ENCODE measurements at places on chromosomes 7 and 10. TPM values are rescaled to one million over a fixed set of nuclear protein-coding genes. Genes with fewer than 3 reads are reported as not detected.
A peak's percentile ranks its signal among the peaks of the same experiment; 100 is the strongest.

- DNase-seq = no peak
These were observed 283.4 kb upstream of the FZD8 start for GRCh38 chr10:35925493-35925892.

Gene MET
- total RNA-seq = 13.3 TPM

Gene CCDC172
- total RNA-seq = not detected

DNA sequence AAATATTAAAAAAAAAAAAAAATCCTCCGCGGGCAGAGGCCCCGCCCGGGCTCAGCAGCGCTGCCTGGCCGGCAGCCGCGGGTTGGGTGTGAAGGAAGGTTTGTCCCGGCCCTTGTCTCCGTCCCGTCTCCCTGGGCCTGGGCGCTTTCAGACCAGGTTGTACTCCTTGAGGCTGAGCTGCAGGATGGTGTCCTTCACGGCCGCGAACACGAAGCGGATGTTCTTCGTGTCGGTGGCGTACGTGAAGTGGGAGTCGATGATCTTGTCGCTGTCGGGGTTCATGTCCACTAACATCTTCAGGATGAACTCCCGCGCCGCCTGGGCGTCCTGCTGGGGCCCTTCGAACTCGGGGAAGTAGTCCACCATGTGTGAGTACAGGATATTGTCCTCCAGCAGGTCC is 123.7 kb upstream of the KCTD7 start:
- no peak for DNase-seq

DNA sequence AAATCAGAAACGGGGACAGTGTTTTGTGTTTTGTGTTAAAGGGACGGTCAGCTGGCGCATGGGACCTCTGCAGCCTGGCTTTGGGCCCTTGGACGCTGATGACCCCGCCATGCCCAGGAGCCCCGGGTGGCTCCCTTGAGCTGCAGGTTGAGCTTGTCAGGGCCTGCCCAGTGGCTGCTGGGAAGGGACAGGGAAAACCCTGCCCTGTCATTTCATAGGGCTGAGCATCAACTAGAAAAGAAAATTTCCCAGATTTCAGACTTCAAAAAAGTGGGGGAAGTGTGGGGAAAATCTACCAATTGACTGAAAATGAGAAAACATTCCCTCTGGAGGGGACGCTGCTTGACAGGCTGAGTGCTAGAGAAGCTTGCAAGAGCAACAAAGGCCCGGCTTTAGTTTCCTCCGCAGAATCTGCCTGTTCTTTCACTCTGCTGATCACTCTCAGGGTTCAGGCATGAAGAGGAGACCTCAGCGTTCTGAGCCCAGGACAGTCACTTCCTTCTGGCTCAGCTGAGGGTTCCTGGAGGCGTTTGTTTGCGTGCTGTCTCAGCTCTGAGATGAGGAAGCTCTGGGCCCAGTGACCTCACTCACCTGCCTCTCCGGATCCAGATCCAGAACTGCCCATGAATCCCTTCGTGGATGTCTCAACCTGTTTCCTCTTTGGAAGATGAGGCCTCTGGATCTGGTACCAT is 18.6 kb upstream of the DNAJB6 start:
- DNase-seq = peak; percentile 67

GRCh38 chr10:61899997-61900828 is 1.3 kb upstream of the ARID5B start:
- DNase-seq = peak; percentile 48

DNA sequence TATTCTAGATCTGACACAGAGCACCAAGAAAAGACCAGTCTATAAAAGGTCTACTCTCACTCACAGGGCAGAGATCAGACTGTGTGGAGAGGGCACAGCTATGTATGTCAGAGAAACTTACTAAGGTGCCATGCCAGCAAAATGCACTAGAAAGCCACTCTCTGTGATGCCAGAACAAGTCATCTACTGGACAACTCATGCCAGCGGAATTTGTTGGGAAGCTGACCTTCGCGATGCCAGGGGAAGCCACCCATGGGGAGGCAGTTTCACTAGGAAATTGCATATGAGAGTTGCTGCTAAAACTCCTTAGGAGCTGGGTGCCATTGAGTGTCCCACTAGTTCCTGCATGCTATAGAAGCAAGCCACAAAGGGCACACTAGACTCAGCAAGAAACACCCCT is 58.5 kb downstream of the MICU1 start:
- DNase-seq = peak; percentile 20

DNA sequence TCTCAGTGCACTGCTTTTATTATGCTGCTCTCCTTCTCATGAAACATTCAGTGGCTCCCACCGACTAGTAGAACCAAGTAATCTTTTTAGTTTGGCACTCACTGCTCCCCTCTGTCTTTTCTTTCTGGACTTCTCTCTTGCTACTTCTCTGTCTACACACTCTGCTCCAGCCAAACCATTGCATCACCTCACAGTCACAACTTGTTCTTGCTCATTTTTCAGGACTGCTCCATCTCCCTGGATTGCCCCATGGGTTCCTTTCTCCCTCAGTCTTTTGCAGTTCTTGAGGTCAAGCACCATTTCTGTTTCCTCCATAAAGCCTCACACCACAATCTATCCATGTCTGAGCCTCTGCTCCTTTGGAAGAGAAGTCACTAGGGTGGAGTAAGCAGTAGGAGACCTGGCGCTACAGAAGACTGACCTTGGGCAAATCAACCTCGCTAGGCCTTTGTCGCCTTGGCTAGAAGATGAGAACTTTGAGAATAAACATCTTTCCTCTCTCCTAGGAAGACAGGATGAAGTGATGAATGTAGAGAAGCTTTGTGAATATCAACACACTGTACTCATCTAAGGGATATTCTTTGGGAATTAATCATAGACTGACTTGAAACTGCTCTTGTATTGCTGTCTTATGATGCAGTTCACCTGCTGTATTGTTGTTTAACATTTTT is 186.2 kb downstream of the LRMDA start:
- peak; percentile 58 for DNase-seq

DNA sequence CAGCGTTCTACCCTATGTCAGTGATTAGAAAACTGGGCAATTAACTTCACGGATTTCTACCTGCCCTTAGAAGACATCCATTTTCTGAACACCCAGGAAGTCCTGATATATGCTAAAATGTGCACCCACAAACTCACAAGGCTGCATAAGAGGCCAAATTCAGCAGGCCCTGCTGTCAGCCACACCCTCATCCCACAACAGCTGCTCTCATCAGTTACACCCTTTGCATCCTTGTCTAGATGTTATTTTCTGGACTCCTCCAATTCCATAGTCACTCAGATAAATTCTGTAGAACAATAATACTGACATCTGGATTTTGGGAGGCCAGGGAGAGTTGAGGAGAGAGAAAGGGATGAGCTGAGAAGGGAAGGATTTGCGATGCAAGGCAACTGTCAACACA is 208.9 kb downstream of the TAX1BP1 start:
- no peak for DNase-seq

- DNase-seq = no peak
These were observed 23.5 kb downstream of the BCCIP start for GRCh38 chr10:125846894-125847293.

Gene ANAPC16
- 214 TPM for total RNA-seq

- DNase-seq = peak; percentile 17
These were observed 104.9 kb downstream of the GRK5 start for GRCh38 chr10:119312241-119312640.

- no peak for DNase-seq
These were observed 111.5 kb downstream of the SEMA3C start for GRCh38 chr7:80807166-80807900.

- DNase-seq = no peak
These were observed 17.4 kb downstream of the C7orf57 start for GRCh38 chr7:48052748-48053147.

Gene POLR2J2
- 5.1 TPM for total RNA-seq

DNA sequence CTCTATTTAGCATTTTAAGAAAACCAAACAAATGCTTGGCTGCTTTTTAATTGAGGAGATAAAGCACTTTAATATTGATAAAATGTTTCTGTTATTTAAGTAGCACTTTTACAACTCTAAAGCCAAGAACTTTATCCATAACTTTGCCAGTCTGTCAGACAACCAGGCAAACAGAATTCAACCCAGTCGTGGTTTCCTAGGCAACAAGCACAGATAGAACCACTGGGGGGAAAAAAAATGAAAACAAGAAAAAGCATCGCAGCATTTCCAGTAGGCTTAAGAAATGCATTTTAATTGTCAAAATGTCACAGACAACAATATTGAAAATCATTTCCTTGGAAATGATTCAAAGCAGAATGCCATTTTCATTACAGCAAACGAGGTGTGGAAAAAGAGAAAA is 323.4 kb downstream of the PARD3 start:
- no peak for DNase-seq

DNA sequence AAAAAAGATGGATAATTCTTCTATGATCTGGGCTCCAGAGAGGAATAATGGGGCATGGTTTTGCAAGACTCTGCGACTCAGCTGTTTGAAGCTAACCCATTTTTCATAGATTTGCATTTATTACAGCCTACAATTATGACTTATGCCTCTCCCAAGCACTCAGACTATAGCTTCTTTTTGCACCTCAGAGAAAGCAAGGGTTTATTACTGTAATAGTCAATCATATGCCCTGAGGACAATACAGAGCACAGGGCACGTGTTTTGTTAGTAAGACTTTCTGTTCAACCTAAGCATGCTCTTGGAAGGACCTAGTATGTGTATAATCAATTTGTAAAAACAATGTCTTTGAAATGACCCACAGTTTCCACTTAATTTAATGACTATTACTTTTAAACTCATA is 221.2 kb downstream of the PARD3 start:
- no peak for DNase-seq

- DNase-seq = no peak
These were observed 29.9 kb upstream of the HNRNPH3 start for GRCh38 chr10:68301790-68302502.

DNA sequence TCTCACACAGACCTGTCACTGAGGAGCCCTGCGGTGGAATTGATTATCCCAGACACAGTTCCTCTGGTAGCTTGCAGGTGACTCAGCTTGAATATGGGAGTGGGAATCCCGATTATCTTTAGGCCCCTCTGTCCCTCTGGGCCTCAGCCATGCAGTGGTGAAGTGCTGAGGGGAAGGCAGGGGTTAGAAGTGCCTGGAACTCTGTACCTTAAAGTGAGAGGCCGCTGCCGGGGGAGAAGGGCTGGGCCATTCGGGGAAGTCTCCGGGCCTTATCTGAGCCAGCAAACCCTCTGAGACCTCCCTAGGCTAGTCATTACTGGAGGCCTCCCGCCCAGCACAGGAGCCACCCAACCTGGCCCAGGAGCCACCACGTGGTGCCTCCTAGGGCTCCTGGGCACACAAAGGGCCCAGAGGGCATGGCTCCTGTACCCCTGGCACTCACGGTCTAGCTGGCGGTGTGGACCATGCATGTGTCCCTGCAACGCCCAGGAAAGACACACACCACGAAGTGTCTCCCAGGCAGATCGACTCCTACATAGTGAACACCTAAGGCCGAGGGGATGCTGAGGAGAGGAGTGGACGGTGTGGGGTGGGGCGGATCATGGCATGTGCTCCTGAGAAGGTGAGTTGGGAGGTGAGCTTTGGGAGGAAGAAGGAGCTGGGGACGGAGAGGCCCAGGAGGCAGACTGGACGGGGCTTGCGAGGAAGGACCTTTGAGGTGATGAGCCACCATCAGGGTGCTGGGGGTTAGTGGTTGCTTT is 56.2 kb downstream of the HK1 start:
- DNase-seq = peak; percentile 63

Gene THSD7A
- total RNA-seq = 3.6 TPM

Gene ACSM6
- not detected for total RNA-seq

- DNase-seq = no peak
These were observed 3.5 kb downstream of the GCK start for GRCh38 chr7:44185729-44186128.

- DNase-seq = no peak
These were observed 1199.9 kb downstream of the GATA3 start for GRCh38 chr10:9254353-9254752.

Gene WAPL
- total RNA-seq = 23.8 TPM

DNA sequence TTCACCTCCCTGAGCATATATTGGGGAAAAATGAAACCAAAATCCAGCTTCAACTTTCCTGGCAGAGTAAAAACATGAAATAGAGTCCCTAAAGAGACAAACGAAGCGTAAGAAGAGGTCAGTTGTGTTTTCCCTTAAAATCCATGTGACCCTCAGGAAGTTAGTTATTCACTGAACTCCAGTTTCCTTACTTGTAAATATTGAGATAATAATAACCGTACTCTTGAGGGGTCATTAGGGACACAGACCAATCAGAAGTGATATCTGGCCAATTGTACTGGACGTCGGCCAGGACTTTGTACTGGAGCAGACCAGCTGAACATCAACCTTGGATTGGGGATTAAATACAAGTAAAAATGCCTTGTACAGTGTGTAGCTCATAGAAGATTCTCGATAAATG is 167.0 kb downstream of the GATA3 start:
- no peak for DNase-seq

Gene KLF14
- 0.57 TPM for total RNA-seq

DNA sequence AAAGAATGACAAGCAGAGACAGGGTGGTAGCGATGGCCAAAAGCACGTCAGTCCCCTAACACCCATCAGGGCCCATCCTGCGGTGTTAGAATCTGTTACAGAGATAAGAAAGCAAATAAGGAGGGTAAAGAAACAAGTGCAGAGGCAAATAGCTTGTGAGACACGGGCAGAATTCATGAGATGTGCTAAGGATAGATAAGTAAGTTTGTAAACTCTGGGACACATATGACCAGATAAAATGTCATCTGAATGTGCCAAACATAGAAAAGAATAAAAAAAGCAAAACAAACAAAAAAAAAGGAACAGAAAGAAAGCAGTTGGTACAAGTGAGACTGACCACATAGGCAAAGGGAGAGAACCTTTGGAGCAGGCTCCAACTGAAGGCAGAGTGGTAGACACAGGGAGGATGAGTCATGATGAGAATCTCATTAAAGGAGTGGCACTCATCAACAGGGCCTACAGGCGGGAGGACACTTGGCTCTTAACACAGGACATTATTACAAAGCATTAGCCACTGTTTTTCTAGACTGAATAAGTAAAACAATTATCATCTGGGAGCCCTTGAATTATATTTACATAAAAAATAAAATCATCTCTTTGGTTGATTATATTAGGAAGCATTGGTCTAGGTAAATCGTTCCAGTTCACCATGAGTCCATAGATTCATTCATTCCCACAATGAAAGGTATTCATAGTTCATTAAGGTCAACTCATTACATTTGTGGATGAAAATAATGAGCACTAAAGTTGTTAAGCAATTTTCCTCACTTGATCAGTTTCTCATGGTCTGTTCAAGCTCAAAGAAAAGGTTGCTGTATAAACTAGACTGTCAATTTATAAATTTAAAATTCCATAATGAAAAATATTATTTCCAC is 21.5 kb upstream of the EPHB6 start:
- no peak for DNase-seq

- DNase-seq = no peak
These were observed 67.6 kb downstream of the PPP1R3C start for GRCh38 chr10:91565226-91565625.

DNA sequence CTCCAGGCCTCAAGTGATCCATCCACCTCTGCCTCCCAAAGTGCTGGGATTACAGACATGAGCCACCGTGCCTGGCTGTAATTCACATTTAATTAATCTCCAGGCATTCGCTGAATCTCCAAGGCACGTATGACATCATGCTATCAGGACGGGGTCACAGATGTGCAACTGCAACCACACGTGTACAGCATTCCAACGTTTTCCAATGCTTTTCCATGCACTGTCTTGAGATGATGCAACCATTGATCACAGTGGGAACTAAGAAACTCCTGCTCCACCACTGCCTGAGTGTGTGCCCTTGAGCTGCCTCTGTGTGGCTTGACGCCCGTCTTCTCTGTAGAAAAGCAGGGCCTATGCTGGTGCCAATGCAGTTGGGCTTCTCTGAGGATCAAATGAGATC is 119.8 kb upstream of the LYZL2 start:
- no peak for DNase-seq

- no peak for DNase-seq
These were observed 39.5 kb downstream of the DIP2C start for GRCh38 chr10:649798-650440.

Gene OPALIN
- not detected for total RNA-seq

Gene SUV39H2
- total RNA-seq = 7.0 TPM
